ENCODE measurements at places on chromosomes 16 and 17.

DNA sequence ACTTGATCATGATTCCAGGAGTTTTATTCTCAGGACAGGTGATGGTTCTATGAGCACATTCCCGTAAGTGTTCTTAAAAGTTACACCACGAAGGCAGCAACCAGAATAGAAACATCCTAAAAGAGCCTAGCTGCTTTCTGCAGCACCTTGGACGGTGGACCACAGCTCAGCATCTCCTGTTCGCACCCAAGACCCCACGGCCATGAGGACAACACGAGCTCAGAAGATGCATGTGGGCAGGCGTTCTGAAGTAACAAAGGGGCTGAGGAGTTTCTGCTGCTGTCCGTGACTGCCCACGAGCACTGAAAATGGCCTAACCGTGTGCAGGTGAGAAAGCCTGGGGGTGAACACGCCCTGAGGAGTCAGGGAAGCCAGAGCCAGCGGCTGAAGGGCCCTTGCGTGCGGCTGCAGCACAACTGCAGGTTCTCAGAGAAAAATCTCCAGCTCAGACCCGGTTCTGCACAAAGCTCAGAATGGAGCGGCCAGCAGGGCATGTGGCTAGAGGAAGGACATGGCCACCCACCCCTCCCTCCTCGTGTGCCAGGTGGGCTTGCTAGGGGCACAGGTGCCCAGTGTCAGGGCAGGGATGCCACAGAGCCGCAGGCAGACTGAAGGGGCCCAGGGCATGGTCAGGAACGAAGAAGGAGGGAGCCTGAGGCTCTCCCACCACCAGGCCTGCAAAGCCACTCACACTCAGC, 10.8 kb upstream of the C16orf95 start:
- DNase-seq: no peak

DNA sequence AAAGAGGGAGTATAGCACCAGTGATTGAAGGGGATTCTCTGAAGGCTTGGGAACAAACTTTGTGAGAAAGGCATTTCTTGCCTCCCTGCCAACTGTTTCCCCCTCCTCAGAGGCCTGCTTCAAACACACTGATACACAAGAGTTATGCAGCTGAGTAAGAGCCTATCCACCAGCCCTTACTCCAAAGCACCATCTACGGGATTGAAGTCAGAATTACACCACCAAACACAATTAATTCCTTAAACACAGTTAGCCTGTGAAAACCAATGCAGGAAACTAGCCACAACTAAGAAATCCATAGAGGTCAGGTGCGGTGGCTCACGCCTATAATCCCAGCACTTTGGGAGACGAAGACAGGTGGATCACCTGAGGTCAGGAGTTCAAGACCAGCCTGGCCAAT, 138.3 kb downstream of the SHCBP1 start:
- no peak for DNase-seq

GRCh38 chr17:5210614-5211252, 19.1 kb upstream of the ZNF594 start:
- peak; percentile 78 for DNase-seq

GRCh38 chr16:54886078-54886477, 44.6 kb upstream of the IRX5 start:
- DNase-seq: no peak

DNA sequence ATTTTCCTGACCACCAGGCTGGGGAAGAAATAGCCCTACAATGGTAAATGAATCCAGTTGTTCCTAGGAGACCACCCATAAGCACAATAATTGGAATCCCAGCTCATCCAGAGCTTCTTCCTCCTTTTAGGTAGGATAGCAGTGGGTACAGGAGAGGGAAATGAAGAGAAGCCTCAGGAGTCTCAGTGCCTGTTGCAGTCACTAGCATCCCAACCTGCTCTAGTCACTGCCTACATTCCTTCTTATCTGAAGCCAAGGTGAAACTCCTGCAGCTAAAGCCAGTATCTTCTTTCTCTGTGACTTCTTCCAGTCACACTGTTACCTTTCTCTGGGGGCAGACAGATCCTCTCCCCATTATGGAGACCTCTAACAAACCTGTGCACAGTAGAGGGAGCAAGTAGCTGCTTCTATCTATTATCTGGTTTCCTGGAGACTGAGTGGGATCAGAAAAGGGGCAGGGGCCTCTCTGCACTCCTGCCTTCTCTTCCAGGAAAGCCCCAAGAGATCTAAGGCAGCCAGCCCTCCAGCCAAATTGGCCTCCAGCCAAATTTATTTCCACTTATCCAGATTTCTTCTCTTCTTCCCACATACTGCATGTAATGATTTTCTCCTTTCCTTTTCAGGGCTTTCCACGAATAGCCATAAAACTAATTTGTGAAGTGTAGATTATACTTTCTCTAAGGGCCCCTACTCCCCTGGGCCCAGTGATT, 85.5 kb downstream of the SSH2 start:
- no peak for DNase-seq

Data from suppressor macrophage treated with lipopolysaccharide for 4 hours (primary cell).